ENCODE measurements at places on chromosomes 7 and 10.

DNA sequence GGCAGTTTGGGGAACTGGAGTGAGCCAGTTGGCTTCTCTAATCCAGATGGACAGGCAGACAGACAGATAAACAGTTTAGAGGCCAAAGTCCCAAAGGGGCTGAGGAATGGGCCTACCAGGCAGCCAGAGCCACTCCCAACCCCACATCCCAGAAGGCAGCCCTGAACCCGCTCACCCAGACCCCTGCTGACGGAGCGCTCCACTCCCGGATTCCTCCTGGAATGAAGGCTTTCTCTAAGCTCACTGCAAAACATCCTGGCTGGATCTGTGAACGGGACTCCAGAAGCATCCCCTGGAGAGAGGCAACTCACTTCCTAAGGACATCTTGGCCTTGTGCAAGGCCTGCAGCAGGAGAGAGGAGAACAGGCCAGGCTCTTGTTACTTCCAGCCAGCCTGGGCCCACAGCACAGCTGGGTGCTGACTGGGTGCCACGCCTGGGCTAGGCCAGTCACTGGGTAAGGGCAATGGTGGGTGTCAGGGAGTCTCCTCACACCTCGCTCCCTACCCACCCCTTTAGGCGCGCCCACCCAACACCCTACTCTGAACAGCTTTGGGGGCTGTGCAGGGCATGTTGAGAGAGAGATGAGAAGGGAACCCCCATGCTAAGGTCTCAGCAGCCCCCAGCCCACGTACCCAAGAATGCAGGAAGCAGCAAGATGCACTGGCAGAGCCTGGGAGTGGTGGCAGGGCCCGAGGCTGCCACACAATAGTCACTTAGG lies 168.6 kb upstream of the ZMIZ1 start:
- no peak for DNase-seq

DNA sequence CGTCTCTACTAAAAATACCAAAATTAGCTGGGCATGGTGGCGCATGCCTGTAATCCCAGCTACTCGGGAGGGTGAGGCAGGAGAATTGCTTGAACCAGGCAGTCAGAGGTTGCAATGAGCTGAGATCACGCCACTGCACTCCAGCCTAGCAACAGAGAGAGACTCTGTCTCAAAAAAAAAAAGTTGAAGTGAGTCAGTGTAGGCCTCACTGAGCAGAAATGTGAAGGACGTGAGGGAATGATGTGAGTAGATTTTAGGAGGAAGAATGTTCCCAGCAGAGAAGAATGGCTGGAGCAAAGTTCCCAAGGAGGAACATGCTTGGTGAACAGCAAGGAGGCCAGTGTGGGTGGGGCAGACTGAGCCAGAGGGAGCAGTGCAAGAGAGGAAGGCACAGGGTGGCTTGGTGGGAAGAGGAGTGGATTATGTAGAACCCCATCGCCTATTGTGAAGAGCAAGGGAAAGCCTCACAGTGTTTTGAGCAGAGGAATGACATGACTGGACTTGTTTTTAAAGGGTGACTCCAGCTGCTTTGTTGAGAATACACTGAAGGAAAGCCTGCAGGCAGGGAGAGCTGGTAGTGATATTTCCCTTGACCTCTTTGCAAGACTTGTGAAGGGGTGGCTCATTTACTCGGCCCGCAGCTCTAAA lies 708.7 kb downstream of the SUGCT start:
- DNase-seq, result no peak

- no peak for DNase-seq
Measured at GRCh38 chr10:118203461-118203860, 138.7 kb downstream of the FAM204A start.

GRCh38 chr7:47647181-47647917 lies 65.4 kb upstream of the TNS3 start:
- no peak for DNase-seq

- no peak for DNase-seq
Measured at GRCh38 chr7:27941522-27941921, 201.6 kb downstream of the TAX1BP1 start.

GRCh38 chr7:122225874-122226273 lies 78.7 kb downstream of the FEZF1 start:
- no peak for DNase-seq

- no peak for DNase-seq
Measured at GRCh38 chr7:23600236-23600635, 3.1 kb downstream of the CCDC126 start.
